ENCODE measurements at places on chromosomes 2 and 18.

- DNase-seq: no peak
Measured at GRCh38 chr2:134347756-134348155, 93.9 kb downstream of the MGAT5 start.

DNA sequence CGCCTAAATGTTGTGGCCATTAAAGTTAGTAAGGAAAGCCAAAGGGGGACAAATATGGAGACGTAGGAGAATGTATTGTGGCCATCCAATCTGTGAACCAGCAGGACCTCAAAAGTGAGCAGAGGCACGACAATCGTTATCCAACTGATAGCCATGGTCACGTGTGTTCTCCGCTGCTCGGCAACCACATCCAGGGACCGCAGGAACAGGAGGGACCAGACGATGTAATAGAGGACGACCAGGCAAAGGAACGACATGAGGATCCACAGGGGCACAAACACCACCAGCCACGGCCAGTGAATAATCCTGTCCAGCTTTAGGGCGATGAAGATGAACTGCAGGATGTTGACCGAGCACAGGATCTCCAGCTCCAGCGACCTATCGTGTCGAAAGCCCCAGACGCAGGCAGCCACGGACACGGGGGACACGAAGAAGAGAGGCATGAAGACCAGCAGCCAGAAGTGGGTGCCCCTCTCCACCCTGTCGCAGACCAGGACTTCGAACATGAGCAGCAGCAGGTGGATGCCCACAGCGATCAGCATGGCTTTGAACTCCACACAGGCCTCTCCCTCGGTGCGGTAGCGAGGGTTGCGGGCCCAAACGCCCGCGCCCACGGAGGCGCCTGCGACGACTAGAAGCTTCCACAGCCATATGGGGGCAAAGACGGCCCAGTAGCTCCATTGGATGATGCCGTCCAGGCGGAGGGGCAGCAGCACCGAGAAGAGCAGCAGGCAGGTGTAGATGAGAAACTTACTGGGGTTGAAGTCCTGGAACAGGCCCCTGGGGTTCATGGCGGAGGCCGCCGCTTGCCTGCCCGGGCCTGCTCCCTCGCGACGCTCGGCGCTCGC lies 790 bp downstream of the TMEM185B start:
- no peak for DNase-seq

DNA sequence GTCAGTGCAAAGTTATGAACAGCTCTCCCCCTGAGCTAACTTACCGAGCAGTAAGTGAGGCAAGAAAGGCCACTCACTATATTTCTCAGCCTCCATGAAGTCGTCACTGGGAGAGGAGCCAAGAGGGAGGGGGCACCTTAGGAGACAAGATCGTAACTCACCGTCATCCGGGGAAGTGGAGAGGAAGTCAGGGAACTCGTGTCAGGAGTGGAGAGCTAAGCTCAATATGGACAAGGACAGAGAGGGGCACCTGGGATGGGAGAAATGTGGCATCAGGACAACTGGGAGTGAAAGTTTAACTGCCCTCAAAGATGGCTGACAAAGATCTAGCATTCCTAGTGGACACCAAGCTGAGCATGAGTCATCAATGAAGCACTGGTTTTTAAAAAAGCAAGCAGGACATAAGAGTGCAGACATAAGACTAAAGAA lies 37.1 kb downstream of the BCL11A start:
- no peak for DNase-seq

- DNase-seq: no peak
Measured at GRCh38 chr2:108911807-108912628, 77.0 kb downstream of the EDAR start.

GRCh38 chr2:191515551-191515950 lies 162.4 kb upstream of the NABP1 start:
- DNase-seq: no peak

DNA sequence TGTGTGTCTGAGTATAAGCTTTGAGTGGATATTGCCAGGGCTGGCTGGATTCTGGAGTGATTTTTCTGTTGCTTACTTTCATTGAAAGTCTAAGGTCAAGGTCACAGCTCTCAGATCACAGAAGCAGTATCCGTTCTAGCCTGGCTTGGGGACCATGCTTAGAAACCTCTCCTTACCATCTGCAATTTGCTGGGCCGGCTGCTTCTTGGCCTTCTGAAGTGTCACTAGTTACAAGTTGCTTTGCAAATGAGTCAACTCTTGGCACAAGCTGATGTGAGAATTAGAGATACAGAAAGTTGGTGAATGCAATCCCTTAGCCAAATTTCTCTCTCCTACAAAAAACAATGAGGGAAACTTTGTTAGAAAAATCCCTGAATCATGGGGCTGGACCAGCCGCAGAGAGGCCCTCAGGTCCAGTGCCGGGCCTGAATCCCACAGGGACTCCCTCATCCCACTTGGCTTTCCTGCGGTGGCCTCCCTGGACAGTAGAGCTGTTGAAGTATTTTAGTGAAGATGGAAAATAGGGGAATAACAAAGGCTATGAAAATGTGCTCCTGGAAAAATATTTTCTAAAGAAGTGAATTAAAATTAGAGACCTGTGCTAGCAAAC lies 92.7 kb upstream of the CNGA3 start:
- no peak for DNase-seq

DNA sequence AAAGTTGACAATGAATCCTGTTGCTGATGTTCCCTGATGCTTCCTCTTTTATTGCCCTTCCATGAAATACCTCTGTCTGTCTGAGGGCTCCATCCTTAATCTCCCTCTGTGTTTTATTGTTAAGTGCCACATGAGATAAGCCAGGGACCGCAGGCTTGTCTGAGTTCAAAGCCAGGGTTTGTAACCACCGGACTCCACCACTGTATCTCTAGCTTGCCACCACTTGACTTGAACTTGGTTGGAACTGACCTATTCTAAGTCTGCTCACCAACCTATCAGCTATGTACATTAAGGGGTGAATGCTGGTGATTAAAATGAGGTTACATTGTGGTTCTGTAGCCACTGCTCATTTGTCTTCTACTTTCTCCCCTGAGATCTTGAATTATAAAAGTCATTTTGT lies 328.5 kb upstream of the ZEB2 start:
- DNase-seq: no peak

Measured in NCI-H510A (cell line).